ENCODE measurements at places on chromosomes 4 and X. TPM values are rescaled to one million over a fixed set of nuclear protein-coding genes. Genes with fewer than 3 reads are reported as not detected.

DNA sequence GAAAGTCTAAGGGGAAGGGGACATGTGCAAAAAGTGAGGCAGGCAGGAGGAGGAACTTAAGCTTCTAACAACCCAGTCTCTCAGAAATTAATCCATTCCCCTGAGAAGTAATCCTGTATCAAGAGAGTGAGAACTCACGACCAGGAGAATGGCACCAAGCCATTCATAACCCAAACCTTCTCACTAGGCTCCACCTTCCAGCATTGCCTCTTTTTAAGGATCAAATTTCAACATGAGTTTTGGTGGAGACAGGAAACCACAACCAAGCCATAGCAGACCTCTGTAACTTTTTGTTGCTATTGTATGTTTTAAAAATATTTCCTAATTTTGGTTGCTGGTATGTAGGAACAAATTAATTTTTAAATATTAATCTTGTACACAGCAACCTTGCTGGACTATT lies 32.8 kb downstream of the PASD1 start:
- DNase-seq, result no peak

DNA sequence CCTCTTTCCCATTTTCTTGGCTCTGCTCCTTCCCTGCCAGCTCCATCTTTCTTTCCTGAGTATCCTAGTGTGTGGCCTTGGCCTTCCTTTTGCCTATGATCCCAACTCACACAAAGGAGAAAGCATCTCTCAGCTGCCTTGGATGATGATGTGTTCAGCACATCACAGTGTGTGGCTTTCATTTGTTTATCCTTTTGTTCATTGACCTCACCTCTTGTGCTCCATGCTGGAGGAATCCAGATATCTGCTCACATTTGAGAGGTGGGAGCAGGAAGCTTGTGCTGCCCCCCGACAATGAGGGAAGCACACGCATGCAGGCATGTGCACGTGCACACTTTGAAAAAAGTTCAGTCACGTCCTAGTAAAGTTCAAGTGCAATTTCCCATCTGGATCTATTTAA lies 131.0 kb downstream of the SMIM20 start:
- DNase-seq, result no peak

DNA sequence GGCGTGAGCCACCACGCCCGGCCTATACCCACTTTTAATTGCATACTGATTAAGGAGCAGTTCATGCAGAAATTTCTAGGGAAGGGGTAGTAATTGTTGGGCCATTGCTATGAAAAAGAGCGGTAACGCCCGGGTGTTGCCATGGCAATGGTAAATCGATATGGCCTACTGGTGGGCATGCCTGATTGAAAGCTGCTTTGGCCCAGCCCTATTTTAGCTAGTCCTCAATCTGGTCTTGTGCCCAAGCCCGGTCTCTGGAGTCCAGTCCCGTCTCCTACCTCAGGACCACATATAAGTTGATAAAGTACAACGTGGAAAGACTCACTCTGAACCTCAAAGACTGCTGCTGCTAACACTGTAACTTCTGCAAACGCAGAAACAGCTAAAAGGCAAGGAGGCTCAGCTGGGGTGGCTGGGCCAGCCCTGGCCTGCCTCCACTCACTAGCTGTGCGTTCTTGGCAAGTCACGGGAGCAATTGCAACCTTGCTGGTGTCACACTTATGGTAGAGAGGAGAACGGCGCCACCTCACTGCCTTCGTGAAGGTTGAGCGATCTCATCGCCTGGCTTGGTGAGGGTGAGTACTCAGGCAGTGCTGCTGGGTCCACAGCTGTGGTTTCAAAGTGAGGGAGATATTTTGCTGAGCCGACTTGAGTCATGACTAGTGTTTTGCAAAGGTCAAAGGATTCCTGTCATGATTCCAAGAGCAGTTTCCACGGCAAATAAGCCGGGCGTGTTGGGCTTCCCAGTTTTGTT lies 57.0 kb upstream of the GRPEL1 start:
- no peak for DNase-seq

DNA sequence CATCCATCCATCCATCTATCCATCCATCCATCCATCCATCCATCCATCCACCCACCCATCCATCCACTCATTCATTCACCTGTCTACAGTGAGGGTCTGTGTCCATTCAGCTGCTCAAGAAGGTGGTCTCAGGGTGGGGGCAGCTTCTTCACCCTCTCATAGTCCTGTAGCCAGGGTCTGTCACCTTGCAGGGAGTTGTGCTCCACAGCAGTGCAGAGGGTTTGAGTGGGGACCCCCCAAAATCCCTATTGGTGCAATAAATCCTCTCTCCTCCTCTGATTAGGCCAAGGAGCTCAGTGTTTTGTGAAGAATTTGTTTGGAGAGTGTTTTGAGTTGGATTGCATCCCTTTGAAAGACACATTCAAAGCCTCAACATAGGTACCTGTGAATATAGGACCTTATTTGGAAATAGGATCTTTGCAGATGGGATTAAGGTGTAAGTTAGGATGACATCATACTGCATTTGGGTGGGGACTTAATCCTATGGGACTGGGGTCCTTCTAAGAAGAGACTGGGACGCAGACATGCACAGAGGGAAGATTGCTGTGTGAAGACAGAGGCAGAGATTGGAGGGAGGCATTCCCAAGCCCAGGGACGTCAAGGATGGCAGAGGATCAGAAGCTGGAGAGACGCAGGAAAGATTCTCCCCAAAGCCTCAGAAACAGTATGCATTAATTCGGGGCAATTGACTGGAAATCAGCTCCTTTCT lies 12.0 kb downstream of the P2RY8 start:
- no peak for DNase-seq

DNA sequence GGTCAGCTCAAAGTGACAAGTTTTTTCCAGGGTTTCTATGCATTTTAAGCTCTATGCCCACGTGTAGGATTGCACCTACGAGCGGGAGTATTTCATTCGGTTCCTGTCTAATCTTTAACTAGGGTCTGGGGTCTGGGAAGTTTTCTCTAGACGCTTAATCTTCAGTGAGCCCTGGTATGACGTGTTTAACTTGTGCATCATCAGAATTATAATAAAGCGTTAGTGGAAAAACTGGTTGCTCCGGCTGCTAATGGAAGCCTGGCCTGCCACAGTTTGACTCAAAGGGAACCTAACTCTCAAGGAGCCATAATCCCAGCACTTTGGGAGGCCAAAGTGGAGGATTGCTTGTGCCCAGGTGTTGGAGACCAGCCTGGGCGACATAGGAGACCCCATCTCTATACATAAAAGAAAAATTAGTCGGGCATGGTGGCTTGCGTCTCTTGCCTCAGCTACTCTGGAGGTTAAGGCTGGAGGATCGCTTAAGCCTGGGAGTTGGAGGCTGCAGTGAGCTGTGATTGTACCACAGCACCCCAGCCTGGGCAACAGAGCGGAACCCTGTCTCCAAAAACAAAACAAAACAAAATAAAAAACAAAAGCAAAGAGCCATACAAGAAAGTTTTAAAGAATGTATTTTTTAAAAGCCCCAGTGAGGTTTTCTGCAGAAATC lies 30.2 kb downstream of the ARSD start:
- no peak for DNase-seq

DNA sequence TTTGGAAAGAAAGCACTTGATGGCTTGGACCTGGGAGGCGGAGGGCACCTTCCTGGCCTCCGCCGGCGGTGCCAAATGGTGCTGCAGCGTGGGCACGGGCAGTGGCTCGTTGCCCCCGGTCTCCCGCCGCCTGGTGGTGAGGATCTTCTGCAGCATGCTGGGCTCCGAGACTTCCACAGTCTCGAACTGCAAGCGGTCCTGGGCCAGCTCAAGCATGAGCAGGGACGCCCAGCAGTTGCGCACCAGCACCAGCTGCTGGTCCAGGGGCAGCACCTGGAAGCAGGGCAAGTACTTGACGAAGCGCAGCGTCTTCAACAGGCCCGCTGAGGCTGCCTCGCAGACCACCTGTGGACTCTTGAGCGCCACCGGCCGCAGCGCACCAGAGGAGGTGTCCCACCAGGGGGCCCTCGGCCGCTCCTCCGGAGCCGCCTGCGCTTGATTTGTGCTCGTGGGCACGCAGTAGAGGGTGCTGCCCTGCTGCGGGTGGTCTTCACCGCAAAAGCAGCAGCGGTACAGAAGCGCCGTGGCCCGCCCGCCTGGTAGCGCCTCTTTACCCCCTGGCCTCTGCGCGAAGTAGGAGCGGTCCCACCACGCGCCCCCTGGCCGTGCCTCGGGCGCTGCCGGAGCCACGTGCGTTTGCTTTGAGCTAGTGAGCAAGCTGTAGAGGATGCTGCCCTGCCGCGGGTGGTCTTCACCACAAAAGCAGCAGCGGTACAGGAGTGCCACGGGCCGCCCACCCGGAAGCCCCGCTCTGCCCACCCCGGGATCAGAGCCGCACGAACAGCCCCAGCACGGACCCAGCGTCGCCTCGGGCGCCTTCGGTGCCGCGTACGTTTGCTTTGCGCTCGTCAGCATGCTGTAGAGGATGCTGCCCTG lies 689 bp downstream of the NR0B1 start:
- DNase-seq, result no peak

FAM9B gene
- total RNA-seq, result not detected

XG gene
- total RNA-seq, result not detected

DNA sequence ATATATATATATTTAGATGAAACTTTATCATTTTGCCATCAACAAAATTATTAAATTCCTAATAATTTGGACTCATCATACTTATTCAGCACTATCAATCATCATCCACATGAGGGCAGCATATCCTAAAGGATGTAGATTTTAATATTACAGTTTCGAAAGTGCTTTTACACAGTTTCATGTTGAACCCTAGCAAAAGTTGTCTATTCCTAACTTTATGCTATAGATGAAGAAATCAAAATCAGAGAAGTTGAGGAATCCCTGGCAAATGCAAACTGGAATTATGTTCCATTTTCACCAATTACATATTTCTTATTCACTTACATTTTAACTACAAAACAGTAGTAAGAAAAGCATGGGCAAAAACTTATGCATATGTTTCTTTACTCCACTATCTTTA lies 36.6 kb upstream of the UGT2A1 start:
- DNase-seq, result no peak

PAGE5 gene
- total RNA-seq, result not detected

DNA sequence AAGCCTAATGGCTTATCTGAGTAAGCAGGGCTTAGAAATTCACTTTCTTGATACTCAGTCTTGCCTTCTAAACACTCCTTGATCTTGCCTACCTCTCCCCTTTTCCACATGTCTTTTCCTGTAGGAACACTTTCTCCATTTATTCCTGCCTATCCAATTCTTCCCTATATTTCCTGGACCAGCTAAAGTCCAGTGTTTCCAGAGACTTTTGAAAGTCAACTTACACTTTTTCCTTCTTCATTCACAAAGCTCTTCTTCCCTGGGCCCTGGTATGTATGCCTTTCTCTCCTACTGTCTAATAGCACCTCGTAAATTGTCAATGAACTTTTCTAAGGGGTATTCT lies 20.6 kb downstream of the VSIG4 start:
- no peak for DNase-seq

DNA sequence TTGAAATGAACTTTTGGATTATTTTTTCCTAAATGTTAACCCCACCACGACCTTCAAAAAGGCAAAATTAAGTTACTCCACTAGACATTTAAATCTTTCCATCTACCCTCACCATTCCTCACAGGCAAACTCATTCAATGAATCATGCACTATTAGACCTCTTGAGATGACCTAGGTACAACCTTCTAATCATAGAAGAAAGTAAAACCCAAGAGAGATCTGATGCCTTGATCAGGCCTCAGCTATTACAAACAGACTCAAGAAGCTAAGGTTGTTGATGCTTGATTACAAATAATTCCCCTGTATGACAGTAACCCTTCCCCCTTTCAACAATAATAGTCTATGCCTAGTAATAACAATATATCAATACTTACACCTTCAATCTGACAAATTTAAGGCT lies 18.9 kb downstream of the TAPT1 start:
- no peak for DNase-seq

DNA sequence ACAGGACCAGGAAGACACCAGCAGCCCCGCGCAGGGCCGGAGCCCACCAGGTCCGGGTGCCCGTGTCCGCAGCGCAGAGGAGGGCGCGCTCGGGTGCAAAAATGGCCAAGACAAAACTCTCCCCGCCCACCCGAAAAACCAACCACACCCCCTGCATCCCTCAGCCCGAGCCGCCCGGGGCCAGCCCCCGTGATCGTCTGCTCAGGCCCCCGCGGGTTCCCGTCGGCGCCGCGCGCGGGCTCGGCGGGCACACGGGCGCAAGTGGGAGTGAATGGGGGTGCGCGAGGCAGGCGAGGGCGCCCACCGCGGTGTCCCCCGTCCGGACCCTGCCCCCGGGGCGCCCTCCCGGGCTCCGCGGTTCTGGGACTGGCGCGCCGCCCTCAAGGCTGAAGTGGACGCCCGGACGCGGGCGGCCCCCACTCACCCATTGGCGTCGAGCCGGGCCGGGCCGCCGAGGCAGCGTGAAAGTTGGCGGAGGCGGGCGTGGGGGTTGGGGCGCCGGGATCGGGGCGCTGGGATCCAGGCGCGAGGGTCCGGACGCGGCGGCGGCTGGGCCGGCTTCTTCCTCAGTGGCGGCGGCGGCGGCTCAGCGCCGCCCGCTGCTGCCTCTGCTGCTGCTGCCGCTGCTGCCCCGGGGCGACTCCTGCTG lies 393 bp downstream of the SH3KBP1 start:
- peak; percentile 50 for DNase-seq

RBMXL3 gene
- not detected for total RNA-seq

FATE1 gene
- total RNA-seq, result not detected

TMEM35A gene
- total RNA-seq, result not detected

- no peak for DNase-seq
Measured at GRCh38 chrX:39948582-39948981, 149.2 kb downstream of the BCOR start.

POU3F4 gene
- total RNA-seq, result not detected

DNA sequence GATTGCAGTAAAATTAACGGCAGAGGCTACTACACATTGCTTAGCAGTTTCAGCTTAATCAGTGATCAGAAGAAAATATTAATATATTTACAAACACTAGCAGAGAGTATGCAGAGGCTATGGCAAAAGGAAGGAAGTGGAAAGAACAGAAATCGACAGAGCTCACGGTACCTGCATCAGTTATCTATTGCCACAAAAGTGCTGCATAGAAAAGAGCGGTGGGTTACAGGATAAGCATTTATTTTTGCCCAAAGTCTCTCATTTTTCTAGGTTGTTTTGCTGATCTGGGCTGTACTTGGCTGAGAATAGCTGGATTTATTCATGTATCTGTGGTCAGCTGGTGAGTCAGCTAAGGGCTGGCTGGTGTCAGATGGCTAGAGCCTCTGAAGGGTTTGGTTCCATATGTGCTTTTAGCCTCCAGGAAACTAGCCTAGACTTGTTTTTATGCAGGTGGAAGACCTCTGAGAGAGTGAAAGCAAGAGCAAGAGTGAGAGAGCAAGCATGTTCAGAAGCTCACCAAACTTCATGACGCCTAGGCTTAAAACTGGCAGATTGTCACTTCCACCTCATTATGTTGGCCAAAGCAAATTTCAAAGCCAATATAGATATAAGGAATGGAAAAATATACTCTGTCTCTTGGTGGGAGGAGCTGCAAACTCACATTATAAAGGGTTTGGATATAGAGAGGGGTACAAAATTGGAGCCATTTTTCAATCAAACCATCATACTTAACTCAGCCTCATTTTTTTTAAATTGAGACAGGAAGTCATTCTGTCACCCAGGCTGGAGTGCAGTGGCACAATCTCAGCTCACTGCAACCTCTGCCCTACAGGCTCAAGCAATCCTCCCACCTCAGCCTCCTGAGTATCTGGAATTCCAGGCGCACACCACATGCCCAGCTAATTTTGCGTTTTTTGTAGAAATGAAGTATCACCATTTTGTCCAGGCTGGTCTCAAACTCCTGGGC lies 153.2 kb upstream of the RPL34 start:
- DNase-seq, result peak; percentile 60

GPR143 gene
- not detected for total RNA-seq

GRCh38 chrX:47112316-47112954 lies 32.1 kb downstream of the NDUFB11 start:
- peak; percentile 9 for DNase-seq

- no peak for DNase-seq
Measured at GRCh38 chrX:71660562-71661416, 6.6 kb upstream of the LOC101059915 start.
